Coronary artery (tissue), 2 donors: ENCODE measurements at places on chromosomes 4 and X.

DNA sequence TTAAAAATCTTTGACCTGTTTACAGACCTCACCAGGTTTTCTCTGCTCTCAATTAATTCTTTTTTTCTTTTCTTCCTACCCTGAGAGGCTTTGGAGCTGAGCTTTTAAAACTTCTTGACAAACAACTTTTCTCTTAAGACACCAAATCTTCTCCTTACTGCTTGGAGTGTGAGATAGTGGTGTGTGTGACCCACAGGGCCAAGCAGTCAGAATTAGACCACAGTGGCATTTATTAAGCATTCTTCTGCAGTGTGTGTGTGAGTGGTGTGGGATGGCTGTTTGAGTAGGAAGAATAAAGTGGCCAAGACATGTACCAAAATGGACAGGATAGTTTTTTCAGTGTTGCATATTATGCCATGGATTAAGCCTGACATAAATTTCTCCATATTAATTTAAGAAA is 665.1 kb downstream of the RAPGEF2 start:
- no peak for DNase-seq

- DNase-seq: no peak
Measured at GRCh38 chr4:22721204-22721603, 28.5 kb downstream of the GBA3 start.

GRCh38 chr4:169215656-169216055 is 55.1 kb downstream of the SH3RF1 start:
- no peak for DNase-seq

DNA sequence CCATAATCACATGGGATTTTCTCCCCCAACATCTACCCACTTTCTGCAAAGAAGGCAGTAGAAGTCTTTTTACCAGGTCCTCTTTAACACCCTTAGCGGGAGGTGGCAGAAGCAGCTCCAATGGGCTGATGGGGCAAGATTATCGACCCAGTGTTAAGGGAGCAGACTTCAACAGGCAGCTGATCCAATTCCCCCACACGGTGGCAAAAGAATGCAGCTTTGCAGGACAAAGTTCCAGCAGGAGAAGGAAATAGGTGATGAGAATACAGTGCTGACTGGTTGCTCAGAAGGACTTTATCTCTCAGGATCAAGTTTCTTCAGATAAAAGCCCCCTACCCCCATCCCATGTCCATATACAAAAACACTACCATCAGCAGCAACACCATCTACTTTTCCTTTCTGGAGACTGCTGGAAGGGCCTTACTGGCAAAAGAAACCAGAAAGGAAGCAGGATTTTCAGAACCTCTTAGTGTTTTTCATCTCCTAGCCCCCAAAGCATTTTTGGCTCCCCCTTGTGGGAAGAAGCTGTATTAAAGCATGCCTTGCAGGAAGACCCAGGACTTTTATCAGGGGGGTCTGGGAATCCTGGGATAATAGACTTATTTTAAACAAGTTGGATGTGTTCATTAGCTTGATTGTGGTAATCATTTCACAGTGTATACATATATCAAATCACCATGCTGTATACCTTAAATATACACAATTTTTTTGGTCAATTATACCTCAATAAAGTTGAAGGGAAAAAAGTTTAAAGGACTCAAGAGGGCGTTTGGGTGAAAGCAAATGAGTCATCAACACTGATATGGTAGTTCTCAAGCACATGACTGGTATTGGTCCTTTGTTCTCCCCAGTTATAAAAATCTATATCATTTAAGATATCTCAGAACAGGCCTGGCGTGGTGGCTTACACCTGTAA is 146.4 kb downstream of the GPC3 start:
- DNase-seq: no peak
